ENCODE measurements at places on chromosomes 4 and X. TPM values are rescaled to one million over a fixed set of nuclear protein-coding genes. Genes with fewer than 3 reads are reported as not detected.

Gene CYTL1
- not detected for total RNA-seq

Gene SGMS2
- total RNA-seq, result 80.2 TPM

Gene CWH43
- total RNA-seq, result not detected

Gene HS3ST1
- total RNA-seq, result under 0.01 TPM

Gene DCAF8L2
- total RNA-seq, result not detected

Gene IL2
- total RNA-seq, result not detected

Gene GAGE12H
- total RNA-seq, result not detected

Gene DUSP9
- not detected for total RNA-seq

GRCh38 chrX:17020356-17020755, 73.9 kb downstream of the REPS2 start:
- DNase-seq, result no peak

GRCh38 chr4:5843573-5844530, 49.0 kb downstream of the CRMP1 start:
- no peak for DNase-seq

GRCh38 chr4:105162123-105162796, 15.6 kb downstream of the TET2 start:
- no peak for DNase-seq

- DNase-seq, result no peak
Measured at GRCh38 chrX:1902901-1903235, 288.0 kb downstream of the ASMT start.

DNA sequence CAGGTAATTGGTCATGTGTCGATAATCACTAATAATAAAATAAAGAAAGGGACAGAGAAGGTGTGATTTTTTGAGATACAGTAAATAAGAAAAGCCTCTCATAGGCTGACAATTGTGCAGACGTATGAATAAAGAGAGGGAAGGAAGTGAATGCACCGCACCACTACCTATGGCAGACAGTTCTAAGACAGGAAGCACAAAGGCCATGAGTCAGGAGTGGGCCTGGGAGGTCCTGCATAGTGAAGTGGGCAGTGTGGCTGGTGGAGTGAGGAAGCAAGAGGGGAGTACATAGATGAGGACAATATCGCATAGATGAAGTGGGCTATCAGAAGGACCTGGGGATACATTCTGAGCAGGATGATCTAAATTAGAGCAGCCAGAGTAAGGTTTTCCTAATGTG, 75.6 kb downstream of the BMP3 start:
- no peak for DNase-seq

DNA sequence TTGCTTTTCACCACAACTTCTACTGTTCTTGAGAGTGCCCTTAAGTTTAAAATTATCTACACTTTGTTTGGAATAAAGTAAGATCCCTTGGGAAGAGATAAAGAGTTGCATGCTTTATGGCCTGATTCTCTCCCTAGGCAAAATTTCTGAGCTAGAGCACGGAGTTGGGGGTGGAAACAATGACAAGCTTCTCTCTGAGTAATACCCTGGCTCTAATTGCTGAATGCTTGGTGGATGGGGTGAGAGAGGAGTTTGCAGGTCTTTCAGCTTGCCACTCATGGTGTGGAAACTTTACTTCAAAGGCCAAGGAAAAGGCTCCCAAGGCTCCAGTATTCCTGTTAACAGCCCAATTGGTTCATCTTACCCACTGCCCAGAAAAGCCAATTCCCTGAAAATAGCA, 26.1 kb upstream of the PRDM8 start:
- peak; percentile 41 for DNase-seq

- DNase-seq, result no peak
Measured at GRCh38 chr4:144750348-144750747, 104.4 kb downstream of the HHIP start.

DNA sequence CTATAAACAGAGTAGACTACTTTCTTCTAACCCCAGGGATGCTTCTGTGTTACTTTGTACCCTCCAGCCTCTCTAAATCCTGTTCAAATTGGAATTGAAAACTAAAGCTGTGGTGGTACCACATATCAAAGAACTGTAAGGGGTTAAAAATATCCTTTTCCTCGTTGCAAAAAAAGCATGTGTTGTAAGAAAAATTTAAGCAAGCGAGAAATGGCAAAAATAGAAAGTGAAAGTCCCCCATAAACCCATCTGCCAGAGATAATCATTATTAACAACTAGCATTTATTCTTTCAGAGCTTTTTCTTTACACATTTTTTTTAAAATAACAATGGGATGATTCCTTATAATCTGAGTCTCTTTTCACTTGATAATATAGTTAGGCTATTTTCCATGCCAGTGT, 40.6 kb downstream of the TMEM164 start:
- DNase-seq, result no peak

DNA sequence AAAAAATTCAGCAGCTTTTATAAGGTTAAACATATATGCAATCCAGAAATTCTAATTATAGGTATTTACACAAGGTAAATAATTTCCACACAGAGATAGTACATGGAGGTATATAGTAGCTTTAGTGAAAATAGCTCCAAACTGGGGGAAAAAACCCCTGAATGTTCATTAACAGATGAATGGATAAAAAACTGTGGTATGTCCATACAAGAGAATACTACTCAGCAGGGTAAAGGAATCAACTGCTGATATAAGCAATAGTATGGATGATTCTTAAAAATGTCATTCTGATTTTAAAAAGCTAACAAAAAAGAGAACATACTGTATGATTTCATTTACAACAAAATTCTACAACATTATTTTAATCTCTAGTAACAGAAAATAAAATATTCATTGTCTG, 37.2 kb upstream of the FRMD7 start:
- no peak for DNase-seq

- peak; percentile 45 for DNase-seq
Measured at GRCh38 chr4:47017494-47017893, 13.9 kb upstream of the GABRB1 start.

DNA sequence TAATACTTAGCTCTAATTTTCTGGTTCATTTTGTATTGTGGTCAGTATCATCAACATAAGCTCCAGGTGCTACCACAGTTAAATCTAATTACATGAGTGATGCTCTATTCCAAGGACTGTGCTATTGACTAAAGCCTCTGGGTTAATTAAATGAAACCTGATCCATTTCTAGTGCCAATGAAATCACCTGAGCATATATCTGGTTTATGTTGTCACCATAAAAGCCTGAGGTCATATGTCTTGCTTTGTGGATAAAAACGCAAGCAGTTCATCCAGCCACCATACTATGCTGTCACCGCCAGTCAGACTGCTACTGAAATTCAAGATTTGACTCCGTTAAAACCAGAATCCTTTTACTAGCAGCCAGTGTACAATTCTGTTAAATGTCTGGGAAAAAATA, 64.2 kb upstream of the ZNF518B start:
- no peak for DNase-seq

DNA sequence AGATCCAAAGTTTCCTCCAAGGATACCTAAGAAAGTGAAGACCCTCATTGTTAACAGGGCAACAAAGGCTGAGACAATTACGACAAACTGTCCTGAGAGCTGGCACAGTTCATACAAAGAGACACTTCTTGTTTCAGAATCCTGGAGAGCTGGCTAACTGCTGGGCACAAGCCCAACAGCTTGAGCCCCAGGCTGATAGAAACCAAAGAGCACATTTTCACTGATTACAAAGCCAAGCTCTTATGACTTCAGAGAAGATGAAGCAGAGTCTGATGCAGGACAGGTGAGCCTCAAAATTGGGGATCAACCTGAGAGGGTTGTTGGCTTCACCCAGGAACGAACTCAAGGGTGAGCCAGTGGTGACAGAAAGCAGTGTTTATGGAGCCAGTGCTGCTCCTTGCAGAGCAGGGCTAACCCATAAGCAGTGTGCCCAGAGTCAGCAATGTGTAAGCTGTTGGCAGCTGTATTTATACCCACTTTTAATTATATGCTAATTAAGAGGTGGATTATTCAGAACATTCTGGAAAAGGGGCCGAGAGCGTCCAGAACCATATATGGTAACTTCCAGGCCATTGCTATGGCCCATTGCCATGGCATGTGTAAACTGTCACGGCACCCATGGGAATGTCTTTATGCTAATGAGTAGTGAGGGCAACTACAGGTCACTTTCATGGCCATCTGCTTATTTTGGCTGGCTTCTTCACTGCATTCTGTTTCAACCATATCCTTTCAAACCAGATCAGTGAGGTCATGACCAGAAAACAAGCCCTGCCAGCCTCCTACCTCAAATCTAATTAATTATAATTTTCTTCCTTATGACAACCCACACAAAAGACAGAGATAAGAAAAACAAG, 183.7 kb downstream of the EVC2 start:
- peak; percentile 72 for DNase-seq

DNA sequence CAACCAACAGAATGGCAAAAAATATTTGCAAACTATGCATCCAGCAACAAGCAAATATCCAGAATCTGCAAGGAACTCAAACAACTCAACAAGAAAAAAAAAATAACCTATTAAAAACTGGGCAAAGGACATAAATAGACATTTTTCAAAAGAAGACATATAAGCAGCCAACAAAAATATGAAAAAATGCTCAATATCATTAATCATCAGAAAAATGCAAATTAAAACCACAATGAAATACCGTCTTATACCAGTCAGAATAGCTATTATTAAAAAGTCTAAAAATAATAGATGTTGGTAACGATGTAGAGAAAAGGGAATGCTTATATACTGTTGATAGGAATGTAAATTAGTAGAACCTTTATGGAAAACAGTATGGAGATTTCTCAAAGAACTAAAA, 53.4 kb downstream of the WDR19 start:
- no peak for DNase-seq

DNA sequence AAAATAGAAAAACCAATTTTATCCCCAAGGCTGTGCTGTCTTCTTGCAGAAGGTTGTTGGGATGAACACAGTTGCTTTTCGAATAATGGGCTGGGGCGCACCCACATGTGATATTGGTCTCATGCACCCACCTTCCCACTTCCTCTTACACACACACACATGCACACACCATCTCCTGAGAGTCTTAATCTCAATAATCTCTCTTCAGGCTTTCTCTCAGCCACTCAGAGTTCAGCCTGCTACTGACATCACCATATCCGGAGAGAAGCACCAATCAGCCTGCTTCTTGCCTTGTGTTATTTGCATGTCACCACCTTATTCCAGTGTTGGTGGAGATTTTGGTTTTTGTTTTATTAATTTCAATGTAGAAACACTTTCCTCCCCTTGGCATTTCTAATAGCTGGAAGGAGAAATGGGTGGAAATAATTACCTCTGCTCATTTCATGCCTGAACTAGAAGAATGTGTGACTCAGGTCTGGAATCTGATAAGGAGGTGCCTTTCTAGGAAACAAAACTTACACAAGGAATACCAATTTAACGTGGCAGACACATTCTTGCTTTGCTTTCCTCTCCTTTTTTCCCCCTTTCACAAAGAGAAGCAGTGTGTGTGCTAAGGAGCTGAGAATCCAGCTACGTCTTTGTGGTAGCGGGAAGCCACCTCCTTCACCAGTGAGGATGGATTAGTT, 400.2 kb downstream of the MID1IP1 start:
- peak; percentile 7 for DNase-seq

DNA sequence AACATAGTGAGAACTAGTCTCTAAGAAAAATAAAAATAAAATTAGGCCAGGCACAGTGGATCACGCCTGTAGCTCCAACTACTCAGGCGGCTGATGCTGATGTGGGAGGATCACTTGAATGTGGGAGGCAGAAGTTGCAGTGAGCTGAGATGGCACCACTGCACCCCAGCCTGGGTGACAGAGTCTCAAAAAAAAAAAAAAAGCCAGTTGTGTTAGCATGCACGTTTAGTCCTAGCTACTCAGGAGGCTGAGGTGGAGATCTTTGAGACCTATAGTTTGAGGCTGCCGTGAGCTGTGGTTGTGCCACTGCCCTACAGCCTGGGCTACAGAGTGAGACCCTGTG, 2.5 kb downstream of the DCK start:
- DNase-seq, result no peak

DNA sequence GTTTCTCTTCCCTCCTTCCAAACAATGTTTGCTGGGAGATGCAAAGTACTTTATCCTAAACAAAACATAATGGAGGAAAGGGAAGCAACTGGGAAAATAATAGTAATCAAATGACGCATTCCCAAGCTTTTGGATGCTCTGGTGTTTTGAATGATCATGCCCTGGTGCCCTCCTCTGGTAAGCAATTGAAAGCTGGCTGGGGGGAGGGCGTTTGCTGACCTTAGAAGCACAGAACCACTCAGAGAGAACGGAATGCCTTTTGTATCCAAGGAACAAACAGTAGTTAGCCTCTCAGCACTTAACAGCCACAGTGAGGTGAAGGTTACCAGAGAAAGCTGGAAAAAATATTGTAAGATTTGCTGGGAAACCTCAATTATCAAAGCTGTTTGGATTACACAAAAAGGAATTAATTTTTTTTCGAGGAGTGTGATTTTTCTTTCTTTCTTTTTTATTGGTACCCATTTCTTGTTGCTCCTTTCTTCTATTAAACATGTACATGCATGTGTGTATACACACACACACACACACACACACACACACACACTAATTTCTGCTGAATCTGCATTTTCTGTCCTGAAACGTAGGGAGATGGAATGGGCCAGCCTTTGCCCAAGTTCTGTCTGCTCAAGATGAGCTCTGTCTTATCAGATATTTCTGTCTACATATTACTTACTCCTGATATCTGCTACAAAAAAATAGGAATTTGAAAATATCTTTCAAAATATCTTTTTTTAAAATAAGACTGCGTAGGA, 155.8 kb upstream of the IGFBP7 start:
- no peak for DNase-seq

Measured in LHCN-M2 (cell line).